ENCODE measurements at places on chromosomes 6 and 20.

GRCh38 chr6:113556775-113557174 lies 300.4 kb upstream of the MARCKS start:
- peak; percentile 86 for DNase-seq

DNA sequence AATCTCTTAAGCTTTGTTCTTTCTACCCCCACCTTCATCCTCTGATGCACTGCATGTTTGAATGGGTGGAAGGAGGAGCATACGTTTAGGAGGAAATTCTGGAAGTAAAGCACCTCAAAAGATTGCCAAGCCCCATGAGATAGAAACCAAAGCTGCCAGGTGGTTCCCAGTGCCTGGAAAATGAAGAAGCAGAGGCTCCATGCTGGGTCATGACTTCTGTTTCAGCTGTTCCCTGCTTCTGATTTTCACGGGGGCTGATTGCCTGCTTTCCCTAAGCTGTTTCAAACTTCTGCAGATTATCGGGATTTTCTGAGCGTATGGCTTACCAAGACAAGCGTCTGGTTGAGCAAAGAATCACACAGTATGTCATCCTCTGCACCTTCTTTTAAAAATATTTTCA lies 87.5 kb upstream of the SYNDIG1 start:
- peak; percentile 83 for DNase-seq

- no peak for DNase-seq
These were observed 33.0 kb upstream of the NR2E1 start for GRCh38 chr6:108132863-108133262.

DNA sequence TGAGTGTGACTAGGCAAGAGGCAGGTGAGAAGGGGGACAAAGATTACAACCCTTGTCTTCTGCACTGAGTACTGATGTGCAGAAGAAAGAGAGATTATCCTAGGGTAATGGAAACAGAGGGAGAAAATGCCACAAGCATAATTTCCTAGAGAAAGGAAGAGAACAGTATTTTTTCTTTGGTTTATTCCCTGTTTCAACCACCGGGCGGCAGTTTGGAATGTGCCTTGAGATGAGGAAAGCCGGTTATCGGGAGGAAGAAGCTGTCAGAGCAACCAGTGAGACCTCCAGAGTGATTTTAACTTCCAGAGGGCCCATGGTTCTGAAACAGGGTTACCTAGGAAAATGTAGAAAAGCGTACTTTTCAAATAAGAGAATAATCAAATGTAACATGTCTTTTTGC lies 121.4 kb downstream of the REV3L start:
- peak; percentile 61 for DNase-seq

DNA sequence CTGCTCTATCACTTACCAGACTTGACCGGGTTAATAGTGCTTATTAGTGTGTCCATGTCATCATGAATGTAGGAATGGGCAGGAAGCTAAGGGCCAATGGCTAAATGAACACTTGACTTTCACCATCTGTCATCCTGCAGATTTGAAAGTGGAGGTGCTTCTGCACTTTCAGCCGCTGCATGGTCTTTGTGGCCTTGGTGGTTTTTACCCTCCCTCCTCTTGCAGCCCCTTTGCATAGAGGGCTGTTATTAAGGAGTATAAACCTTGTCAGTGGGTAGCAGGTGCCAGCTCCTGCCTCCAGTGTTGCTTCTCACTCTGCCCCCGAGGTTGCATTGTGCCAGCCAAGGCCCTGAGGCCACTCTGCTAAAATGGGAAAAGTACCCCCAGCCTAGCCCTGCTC lies 122.2 kb upstream of the TNFAIP3 start:
- DNase-seq, result no peak

- DNase-seq, result no peak
These were observed 50.7 kb downstream of the RNASET2 start for GRCh38 chr6:166905505-166906134.

- no peak for DNase-seq
These were observed 191.6 kb upstream of the THBS2 start for GRCh38 chr6:169445227-169445626.

- no peak for DNase-seq
These were observed 23.7 kb downstream of the BACH2 start for GRCh38 chr6:90272895-90273294.

- peak; percentile 94 for DNase-seq
These were observed 677 bp downstream of the NEURL2 start for GRCh38 chr20:45890077-45890984.

GRCh38 chr6:54655162-54655561 lies 191.4 kb upstream of the FAM83B start:
- DNase-seq, result no peak

DNA sequence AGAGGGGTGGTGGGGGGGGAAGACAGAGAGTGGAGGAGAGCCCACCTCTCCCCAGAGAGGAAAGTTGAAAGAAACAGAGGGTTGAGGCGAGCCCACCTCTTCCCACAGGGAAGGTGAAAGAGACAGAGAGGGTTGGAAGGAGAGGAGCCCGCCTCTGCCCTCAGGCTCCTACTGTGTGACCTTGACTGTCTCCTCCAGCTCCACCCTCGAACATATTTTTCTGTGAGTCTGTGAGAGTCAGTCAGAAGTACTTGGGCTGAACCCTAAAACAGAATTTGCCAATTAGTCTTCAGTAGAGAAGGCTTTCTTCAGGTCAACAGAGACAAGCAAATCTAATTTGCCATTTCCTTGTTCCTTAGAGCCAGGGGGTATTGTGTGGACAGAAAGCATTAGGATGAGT lies 153.7 kb upstream of the SNX9 start:
- no peak for DNase-seq

- DNase-seq, result no peak
These were observed 97.6 kb upstream of the DEFB112 start for GRCh38 chr6:50147371-50147770.

GRCh38 chr6:99819853-99820252 lies 174.2 kb downstream of the MCHR2 start:
- no peak for DNase-seq

GRCh38 chr6:148313488-148313887 lies 29.1 kb upstream of the SASH1 start:
- peak; percentile 90 for DNase-seq

- DNase-seq, result no peak
These were observed 60.0 kb downstream of the CPNE5 start for GRCh38 chr6:36779227-36779626.

GRCh38 chr6:149035766-149036165 lies 281.7 kb upstream of the TAB2 start:
- DNase-seq, result no peak

GRCh38 chr6:148105695-148106094 lies 236.9 kb upstream of the SASH1 start:
- DNase-seq, result no peak

DNA sequence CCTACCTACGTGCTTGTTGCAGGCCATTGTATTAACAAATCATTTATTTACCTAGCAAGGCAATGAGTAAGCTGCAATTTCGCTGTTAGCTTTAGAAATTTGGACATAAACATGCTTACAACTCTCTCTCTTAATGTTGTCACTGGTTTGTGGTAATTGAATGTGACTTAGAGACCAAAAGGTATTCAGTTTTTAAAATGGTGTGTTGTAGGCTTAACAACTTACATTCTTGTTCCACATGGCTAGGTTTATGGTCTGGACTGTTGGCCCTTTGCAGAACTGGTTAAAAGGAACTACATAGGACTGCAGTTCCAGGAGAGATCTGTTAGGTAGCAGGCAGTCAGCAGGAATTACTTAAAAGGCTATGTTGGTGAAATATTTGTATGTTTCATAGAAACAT lies 10.3 kb upstream of the CTAGE9 start:
- no peak for DNase-seq

GRCh38 chr6:105270511-105270910 lies 90.7 kb upstream of the POPDC3 start:
- peak; percentile 95 for DNase-seq

DNA sequence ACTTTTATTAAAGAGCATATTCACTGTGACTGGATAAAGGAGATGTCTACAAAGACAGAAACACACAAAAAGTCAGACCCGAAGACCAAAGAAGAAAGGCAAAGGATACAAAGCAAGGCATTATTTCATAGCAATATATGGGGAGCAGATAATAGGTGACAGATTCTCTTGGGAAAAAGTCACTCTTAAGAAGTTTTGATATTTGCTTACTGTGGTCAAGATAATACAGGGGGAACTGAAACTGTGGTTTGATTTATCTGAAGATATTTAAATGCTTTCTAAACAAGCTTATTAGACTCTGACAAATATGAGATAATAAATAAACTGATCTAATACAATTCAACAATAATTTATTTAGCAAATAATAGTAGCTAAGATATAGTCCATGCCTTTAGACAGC lies 14.7 kb downstream of the CYP39A1 start:
- DNase-seq, result no peak

DNA sequence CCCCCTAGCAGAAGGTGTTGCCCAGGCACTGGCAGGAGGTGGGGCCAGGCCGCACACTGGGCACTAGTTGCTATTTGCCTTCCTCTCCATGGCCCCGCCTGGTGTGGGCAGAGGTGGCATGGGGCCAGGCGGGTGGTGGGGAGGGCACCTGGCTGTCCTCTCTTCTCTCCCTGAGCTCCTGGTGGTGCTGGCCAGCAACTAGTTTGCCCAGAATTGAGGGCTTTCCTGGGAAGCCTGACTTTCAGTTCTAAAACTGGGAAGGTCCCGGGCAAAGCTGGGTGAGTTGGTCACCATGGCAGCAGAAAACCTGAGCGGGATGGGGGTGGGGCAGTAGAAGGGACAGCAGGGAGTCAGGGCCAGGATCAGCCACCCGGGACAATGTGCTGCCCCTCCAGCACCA lies 48.2 kb downstream of the RBM38 start:
- no peak for DNase-seq

GRCh38 chr6:89398762-89399525 lies 13.1 kb downstream of the RRAGD start:
- no peak for DNase-seq

DNA sequence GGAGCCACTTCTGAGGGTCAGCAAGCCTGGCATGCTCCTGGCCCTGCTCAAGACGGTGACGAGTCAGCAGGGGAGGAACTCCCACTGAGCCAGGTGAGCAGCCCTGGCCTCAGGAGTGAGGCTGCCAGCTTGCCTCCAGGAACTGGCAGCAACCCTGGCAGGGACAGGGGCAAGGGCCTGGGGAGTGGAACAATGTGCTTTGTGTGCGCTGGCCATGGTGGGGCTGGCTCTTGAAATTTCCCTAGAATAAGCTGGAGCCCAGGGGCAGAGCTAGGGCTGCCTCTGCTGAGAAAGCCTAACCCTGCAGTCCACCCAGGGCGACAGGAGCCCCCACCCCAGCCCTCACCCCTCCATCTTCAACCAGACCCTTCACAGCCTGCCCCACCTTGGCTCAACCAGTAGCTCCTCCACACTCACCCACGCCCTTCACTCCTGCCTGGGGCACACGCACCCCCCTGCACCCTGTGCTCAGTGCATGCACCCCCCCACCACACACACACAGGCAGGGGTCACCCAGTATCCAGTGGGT lies 88.0 kb downstream of the MRPL14 start:
- no peak for DNase-seq

DNA sequence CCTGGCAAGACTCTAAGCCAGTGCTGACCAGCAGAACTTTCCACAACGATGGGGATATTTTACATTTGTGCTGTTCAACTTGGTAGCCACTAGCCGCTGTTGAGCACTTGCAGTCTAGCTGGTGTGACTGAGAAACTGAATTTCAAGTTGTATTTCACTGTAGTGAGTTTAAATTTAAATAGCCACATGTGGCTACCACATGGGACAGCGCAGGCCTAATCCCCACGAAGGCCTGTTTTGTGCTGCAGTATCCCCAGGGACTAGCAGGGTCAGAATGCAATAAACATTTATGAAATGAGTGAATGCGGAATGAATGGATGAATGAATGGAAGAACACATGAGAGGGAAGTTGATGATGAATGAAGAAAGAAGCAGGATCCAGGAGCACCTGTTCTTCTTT lies 115.8 kb downstream of the TRERF1 start:
- no peak for DNase-seq

DNA sequence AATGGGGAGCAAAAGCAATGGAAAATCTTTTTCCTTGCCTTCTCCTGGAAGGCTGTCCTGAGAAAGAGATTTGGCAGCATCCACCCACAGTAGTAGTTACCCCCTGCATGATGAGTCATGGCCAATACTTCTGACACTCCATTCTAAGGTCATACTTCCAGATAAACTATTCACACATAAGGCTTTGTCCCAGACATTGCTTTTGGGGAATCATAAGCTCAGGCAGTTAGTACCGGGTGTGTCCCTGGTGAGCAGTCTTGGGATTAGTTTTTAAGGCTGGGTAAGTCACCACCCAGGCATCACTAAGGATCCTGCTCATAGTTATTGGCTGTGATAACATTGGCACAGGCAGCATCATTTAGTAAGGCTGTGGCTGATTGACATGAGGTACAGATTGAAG lies 160.6 kb upstream of the GGTLC1 start:
- no peak for DNase-seq

GRCh38 chr6:148389086-148389485 lies 46.4 kb downstream of the SASH1 start:
- DNase-seq, result no peak

Measured in NCI-H82 (cell line).